Peyer's patch (tissue), 4 donors: ENCODE measurements at places on chromosomes 6 and 20.

DNA sequence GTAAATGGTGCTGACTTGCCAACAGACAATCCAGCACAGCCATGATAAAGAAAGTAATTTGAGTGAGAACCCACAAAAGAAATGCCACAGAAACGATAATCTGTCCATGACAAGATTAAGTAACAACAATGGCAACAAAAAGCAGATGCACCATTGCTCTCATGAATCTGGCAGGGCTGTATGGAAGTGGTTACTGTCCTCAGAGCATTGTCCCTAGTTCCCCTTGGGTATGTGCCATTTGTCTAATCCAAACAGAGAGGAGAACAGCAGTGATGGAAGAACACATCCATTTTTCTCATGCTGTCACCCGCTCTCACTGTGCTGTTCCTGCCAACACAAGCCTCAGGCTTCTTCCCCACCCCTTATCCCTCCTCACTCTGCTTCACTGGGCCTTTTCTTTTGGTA, 65.8 kb downstream of the REV3L start:
- DNase-seq, result no peak

GRCh38 chr6:147160593-147160992, 43.6 kb upstream of the STXBP5 start:
- DNase-seq, result no peak

DNA sequence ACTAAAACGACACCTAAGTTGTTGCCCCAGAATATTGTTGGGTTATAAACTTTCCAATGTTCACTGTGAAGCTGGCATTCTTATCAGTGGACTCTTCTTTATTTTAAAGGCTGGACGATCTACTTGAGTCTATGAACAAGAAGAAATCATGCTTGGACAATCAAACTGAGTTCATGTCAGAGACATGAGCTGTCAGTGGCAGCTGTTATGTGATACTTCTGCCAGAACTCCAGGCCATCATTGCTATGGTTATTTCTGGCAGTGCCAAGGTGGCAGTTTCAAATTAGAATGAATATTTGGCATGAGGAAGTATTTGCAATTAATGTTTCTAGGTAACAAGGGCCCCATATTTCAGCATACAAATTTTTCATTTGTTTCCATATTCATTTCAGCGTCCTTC, 417.3 kb downstream of the LMBRD1 start:
- DNase-seq, result no peak

GRCh38 chr6:170037541-170038250, 253.2 kb downstream of the DLL1 start:
- DNase-seq, result no peak

DNA sequence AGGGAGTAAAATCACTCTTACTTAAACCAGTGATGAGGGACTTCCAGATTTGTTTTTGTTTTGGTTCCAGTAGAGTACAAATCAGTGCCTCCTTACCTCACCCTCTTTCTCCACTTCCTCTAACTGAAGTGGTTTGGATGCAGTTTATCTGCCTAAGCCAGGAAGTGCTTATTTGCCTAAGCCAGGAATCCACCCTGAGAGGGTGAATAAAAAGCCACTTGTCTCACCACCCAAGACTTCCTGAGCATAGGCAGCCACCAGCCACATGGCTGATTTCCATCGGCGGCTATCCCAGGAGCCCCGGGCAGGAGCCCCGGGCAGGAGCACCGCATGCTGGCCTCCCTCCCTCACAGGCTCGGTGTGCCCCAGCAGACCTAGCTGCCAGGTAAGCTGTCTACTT, 12.0 kb downstream of the LRP11 start:
- no peak for DNase-seq

GRCh38 chr20:60331688-60332300, 373.6 kb downstream of the CDH26 start:
- DNase-seq, result no peak

GRCh38 chr20:35199740-35200139, 26.8 kb upstream of the MMP24 start:
- no peak for DNase-seq

DNA sequence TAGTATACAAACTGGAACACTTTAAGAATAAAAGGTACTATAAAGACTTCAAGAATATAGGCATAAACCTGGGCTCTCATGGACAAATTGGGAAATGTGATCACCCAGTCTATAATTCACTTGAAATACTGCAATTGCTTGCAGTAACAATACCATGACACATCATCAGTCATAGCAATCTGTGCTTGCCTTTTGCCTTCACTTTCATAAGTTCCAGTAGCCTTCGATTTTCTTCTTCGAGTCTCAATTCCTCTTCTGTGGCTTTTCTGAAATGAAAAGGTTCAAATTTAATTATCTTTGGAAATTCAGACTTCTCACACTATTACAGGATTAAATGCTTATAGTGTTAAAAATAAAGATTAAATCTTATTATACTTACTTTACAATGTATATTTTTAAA, 96.3 kb upstream of the ZBTB24 start:
- DNase-seq, result no peak

- DNase-seq, result no peak
Measured at GRCh38 chr6:2054516-2055067, 190.8 kb downstream of the GMDS start.

DNA sequence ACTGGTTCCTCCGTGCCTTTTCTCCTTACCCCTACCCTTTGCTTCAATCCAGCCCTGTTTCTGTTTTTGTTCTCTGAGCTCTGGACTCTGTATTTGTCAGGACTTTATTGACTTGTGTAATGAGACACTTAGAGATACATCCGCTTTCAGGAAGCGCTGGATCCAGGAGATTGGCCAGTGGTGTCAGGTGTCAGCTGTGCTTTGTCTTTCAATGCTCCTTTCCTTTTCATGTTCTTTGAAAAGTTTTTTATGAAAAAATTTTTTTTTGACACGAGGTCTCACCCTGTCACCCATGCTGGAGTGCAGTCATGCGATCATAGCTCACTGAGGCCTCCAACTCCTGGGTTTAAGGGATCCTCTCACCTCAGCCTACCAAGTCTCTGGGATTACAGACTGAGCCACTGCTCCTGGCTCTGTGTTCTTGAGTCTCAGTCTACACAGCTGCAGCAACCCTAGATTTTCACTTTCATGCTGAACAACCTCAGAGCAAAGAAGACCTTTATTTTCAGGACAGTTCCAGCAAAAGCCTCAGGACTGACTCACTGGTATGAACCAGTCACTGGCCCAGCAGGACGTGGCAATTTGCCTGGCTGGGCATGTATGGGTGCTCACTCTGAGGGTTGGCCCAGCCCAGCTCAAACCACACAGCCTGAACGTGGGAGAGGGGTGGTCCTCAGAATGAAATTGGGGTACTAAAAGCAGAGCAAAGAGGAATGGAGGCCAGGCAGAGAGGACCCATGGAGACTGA, 108.5 kb downstream of the DHX35 start:
- DNase-seq, result no peak
